SW 1271 (cell line): ENCODE measurements at places on chromosomes 2 and 18.

DNA sequence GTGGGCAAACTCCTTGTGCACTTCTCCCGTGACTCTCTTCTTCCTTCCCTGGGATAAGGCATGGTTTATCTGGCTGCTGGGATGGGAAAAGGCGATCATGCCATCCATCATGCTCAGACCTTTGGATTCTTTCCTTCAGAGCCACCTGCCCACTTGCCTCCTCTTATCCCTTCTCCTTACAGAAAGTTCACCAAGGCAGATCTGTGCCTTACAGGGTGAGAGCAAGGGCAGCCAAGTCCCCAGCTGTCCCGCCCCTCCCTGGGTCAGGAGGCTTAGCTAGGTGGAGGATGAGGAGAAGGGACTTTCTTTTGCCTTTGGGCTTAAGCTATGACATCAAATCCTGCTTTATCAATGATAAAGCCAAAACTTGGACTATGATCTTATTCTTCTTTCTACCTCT, 47.6 kb downstream of the KCNE4 start:
- DNase-seq, result no peak

GRCh38 chr2:47209622-47210021, 54.5 kb upstream of the STPG4 start:
- DNase-seq, result no peak

- DNase-seq, result no peak
Observed at GRCh38 chr2:145394181-145394580, 874.3 kb upstream of the ZEB2 start.

DNA sequence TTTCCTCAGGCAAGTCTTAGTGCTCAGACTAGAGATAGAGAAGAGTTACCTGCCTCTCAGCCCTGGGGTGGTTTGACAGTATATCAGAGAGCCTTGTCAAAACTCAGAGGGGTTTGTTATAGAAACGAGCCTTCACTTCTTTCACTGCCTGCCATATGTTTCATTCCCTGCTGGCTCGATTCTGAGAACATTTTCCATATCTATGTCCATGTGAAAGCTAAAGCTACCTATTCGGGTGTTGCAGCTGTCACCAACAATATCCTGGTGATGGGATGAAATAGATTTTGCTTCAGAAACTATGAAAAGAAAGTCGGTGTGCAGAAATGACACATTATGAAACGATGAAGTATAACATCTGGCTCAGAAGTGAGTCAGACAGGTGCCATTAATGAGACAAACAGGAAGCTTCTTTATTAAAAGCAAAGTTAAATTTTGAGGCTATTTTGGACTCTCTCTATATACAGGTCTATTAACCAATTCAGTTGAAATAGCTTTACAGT, 56.1 kb upstream of the TANK start:
- DNase-seq, result no peak

- DNase-seq, result no peak
Observed at GRCh38 chr2:222893716-222894115, 32.9 kb downstream of the ACSL3 start.

DNA sequence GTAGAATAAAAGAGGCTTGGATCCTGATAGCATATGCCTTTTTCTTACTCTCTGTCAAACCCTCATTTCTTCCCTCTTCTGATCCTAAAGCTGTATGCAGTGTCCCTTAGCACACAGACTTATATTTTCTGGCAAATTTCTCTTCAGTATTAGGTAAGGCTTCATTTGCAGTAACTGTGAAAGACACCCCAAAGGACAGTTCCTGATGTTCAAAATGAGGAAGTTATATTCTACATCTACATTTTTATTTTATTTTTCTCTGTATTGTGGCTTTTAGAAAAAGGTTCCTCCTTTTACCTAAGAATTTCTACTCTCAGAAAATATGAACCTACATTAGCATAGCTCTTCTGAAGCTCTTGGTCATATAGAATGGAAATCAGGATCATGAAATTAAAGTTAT, 261.7 kb downstream of the PDE11A start:
- DNase-seq, result no peak

DNA sequence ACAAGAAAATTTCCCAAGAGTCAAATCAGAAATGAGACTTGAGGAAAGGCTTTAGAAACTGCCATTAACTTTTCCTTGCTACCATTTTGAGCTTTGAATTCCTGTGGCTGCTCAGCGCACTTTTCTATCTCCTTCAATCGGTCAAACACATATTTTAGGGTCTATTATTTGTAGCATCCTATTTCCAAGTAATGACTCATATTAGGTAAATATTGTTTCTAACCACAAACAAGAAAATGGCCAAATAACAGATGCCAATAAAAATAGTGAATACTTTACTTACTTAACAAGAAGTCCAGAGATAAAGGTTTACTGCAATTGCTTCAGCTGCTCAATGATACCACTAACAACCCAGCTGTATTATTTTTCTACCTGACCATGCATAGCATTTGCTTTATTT, 29.7 kb upstream of the CCDC178 start:
- DNase-seq, result no peak

DNA sequence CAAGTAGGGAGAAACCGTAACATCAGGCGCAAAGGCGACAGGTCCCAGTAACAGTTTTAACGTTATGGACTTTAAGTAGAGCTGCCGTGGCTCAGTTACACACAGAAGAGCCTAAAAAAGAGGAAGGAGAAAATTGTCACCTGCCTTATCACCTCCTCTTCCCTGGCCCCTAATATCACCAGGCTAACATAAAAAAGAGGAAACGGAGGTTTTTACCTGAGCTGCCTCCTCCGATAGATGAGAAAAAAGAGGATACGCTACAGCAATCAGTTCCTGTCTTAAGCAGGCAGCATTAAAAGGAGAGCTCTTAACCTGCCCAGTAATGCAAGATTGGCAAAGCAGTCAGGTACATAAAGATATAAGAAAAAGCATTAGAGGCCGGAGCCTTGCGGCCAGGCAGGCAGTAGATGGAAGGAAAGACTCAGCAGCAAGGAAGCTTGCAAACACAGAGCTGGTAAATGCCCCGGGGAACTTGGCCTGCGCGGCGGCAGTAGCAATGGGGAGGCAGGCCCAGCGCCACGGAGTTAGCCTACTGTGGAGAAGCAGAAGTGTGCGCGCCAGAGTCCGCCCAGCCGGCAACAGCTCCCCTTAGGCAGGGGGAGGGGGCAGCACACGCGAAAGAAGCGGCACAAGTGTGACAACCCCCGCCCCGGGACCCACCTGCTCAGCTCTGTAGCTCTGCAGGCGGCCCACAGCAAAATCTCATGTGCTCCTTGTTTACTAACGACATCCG, 116.3 kb upstream of the SCN7A start:
- DNase-seq, result no peak

GRCh38 chr2:39059366-39059952, 61.4 kb downstream of the SOS1 start:
- DNase-seq, result peak; percentile 56

- no peak for DNase-seq
Observed at GRCh38 chr2:188870289-188870688, 103.9 kb upstream of the COL3A1 start.

DNA sequence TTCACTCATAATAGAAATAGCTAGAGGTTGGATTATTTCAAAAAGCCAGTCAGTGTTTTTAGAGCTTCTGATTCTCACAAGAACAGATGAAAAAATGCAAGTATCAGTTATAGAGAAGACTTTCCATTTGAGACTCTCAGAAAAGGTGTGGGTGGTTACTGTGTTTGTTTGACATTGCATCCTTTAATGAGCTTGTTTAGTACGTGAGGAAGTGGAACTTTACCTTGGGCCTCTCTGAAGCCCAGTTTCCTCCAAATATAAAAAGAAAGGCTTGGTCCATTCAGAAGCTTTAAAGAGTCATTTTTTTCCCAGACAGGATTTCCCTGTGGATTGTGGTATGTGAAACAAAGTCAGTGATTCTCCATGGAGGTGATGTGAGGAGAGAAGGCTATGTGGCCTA, 89.9 kb upstream of the RANBP2 start:
- no peak for DNase-seq

- no peak for DNase-seq
Observed at GRCh38 chr2:165402162-165402561, 67.3 kb upstream of the CSRNP3 start.

- no peak for DNase-seq
Observed at GRCh38 chr18:9417073-9417851, 58.1 kb upstream of the RALBP1 start.

- DNase-seq, result no peak
Observed at GRCh38 chr2:9819551-9819950, 23.7 kb upstream of the TAF1B start.

- DNase-seq, result no peak
Observed at GRCh38 chr2:88481691-88482336, 29.3 kb upstream of the FOXI3 start.

- DNase-seq, result no peak
Observed at GRCh38 chr2:169877398-169877797, 50.1 kb downstream of the UBR3 start.

GRCh38 chr18:51980101-51980500, 359.9 kb upstream of the DCC start:
- no peak for DNase-seq

DNA sequence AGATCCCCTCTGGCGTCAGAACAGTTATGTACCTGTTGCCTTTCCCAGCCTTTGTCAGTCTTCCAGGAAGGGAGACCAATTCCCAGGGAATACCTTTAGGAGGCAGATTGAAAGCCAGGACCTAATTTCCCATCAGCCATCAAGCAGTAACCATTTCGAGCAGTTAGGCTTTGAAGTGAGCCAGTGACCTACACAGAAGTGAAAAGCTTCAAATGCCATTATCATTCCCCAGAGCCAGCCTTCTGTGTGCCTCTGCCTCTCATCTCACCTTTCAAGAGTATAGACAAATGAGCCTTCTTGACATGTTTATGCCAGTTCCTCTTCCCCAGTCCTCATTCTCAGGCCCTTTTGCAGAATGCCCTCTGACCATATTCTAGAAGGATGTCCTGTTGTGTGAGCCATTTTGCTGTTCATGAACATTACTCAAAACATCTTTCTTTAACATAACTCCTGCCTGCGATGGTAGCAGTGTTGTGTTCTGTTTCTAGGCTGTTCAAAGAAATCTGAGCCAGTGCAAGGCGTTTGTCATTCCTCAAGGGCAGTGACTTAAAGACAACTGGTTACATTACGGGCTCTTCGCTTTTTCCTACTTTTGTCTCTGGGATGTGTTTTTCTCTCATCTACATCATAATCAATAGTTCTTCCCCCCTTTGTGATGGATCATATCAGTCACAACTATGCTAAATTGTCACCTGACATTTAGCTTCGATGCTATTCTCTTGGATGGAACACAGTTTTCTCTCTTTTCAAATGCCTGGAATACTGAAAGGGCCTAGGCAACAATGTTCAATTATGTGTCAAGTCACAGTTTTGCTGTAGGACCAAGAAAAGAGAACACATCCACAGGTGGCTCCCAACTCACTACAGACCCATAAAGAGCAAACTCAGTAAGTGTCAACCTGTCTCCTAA, 138.6 kb downstream of the ALK start:
- no peak for DNase-seq

DNA sequence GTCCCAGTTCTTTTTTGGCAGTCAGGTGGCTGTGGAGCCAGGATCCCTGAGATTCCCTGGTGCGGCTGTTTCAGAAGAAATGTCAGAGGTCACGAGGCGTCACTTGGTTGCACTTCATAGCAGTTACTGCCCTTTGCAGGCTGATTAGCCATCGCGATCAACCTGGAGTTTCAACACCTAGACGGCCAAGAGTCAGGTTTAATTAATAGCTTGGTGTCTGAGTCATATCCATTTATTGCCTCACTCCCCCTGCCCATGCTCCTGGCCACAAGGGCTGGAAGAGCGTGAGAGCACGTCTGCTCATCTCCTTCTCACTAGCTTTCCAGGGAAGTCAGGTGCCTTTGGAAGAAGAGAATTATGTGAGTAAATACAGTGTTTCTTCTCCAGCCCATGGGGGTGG, 552.3 kb downstream of the TSN start:
- DNase-seq, result no peak

GRCh38 chr2:237441605-237442274, 27.8 kb upstream of the COL6A3 start:
- no peak for DNase-seq

DNA sequence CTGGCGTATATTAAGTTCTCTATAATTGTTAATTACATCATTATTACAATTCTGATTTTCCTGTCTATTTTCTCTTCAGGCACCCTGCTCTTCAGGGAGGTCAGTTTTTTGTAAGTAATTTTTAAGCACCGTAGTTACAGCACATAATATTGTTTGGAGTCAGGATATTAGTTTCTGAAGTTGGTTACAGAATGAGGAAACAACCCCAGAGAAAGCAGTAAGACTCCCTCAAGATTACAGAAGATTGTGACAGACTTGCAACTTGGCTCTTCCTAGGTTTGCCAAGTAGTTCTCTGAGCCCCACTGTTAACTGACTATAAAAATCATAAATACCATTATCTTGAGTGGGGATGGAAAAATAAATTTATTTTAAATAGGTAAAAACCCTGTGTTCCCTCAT, 921 bp downstream of the RPE start:
- no peak for DNase-seq

DNA sequence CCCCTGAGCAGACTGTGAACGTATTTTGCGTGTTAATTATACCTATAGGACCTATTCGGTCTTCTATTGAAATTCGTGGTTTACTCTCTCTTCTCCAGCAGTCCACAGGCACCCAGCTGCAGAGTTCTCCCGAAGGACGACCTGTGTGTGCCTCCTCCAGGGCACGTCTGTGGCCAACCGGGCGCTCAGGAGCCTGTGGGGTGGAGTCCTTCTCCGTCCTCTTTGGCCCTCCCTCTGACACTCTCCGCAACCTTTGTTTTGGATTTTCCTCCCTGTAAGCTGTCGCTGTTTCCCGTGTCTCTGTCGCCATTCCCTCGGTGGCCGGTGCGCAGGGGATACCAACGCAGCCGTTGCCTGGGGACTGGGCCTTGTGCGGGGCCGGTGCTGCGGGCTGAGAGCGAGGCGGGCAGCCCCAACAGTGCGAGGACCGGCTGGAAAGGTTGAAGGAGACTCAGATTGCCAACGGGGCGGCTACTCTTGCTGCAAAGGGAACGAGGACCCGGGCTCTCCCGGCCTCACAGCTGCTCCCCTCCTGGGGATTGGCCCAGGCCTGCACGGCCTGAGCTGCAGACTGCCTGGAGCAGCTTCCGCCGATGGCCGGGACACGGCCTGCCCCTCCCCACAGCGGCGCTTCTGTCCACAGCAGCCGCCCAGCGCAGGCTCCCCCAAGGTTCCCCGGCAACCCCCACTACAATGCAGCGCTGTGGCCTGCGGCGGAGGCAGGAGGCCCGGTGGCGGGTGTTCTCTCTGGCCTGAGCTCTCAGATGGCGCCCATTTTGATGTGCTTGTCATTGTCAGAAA, 221.0 kb downstream of the MTX2 start:
- no peak for DNase-seq

DNA sequence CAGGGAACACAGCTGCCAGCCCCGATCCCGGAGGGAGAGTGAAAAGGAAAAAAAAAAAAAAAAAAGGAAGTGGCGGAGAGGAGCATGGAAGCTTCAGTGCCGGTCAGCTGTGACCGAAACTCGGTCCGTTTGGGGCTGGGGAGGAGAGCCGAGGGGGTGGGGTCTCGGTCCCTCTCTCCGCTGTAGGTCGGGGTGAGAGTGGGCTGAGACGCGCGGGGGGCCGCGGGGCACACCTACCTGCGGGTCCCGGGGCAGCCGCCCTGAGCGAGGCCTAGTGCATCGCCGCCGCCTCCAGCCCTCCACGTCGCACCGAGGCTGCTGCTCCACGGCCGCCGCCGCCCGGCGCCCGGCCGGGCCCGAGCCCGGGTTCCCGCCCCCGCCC, 536 bp downstream of the VPS54 start:
- peak; percentile 58 for DNase-seq

- peak; percentile 3 for DNase-seq
Observed at GRCh38 chr18:33210575-33211189, 229.8 kb downstream of the CCDC178 start.
